ENCODE measurements at places on chromosomes 16 and 17.

DNA sequence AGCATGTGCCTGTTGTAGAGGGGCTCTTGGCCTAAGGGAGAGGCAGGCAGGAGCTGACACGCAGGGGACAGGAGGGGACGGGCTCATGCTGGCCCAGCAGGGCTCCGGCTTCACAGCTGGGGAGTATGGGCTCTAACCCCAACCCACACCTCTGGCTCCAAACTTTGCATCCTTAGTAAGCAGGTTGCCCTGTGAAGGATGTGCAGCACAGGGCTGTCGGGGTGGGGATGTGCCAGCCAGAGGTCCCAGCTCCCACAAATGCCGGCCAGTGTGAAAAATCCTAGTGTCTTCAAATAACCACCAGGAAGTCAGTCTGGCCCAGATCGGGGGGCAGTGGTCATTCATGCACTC is 14.0 kb upstream of the FAM83G start:
- no peak for DNase-seq

- DNase-seq = no peak
These were observed at the start of gene IL21R for GRCh38 chr16:27401768-27402568. TSS of gene IL21R (plus strand) at chr16:27402174. CDS start at chr16:27430072, 27,898 bp downstream.

DNA sequence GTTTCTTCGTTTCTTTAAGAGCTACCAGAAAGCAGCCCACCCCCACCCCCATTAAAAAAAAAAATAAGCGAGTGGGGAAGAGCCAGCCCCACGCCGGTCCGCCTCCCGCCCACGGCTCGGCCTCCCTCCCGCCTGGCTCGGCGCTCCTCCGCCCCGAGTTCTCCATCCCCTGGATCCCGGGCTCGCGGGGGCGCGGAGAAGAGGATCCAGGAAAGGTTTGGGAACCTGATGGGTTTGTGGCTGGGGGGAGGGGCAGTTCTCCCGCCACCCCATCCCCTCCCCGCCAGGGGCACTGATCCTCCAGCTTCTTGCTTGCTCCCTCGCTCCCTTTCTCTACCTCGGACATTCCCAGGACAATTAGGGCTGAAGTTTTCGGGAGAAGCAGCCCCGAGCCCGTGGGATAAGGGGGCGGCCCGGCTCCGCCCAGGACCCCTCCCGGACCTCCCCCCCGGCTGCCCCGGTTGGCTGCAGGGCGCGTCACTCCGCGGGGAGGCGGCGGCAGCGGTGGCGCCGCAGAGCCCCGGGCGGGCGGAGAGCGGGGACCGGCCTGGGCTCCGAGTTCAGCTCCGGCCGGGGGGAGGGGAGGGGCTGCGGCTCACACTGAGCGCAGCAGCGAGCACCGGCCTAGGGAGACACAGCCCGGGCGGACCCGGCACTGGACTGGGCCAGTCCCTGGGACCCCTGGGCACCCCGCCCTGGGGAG is 1.0 kb upstream of the SALL1 start:
- DNase-seq = peak; percentile 80

- DNase-seq = no peak
These were observed 11.0 kb downstream of the KRT33A start for GRCh38 chr17:41339571-41340172.

DNA sequence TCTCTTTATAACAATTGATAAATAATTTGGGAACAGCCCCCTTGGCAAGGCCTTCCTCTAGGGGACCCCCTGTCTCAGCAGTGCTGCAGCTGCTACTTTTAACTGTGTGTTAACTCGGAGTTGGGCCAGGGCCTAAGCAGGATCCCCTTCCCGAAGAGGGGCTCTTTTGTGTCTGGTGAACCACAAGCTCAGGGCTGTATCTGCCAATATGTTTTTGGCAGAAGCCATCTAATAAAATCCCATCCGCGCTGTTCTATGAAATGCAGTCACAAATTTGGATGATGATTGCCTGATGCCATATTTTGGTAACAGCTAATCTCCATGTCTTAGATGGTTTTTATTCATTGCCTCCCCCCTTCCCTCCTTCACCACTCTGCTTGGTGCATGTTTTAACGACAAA is 267.7 kb downstream of the FTO start:
- no peak for DNase-seq

DNA sequence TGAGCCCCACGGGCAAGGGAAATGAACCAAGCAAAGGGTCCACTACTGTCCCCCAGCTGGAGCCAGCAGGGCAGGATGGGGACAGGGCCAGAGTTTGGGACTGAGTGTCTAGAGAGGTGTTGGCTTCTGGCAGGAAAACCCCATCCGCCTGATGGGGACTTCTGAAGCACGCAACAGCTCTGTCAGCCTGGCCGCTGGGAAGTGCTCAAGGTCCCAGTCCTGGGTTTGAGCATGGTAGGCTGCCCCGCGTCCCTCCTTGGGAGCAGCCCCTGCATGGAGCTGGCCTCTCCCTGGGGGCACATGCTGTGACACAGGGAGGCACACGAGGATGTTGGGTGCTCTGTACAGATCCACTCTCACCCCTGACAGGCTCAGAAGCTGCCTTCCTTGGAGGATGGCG is 14.6 kb downstream of the ACE start:
- no peak for DNase-seq

DNA sequence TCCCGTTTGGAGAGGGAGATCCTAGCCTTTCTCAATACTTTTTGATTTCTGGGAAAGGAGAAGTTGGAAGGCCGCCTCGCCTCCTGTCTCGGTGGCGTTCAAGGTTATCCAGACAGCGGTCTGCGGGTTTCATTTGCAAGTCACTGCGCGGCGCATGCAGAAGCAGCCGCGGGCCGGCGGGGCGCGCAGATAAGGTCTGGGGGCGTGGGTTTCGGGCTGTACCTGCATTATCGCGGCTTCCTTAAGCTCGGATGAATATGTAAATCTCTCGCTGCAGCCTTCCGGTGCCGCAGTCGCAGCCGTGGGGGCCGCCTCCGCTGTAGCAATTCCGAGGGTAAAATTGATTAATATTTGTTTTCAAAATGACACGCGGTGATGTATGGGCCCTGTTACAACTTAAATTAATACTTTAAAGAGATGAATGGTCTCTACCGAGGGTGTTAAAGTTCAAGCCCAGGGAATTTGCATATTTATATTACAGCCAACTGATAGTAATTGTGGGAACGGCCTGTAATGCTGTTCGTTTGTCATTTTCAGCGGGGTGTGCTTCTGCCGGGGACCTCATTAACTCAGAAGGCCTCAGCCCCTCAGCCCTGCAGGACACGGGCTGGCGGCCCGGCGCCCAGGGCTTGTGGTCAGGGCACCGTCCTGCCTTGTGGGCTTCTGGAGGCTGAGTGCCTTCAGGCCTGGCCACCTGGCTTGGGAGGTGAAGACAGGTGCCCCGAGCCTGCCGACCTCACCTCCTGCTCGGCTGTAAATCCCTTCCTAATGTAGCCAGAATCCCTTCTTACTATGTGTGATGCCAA is 99.4 kb downstream of the CYLD start:
- DNase-seq = no peak

- DNase-seq = no peak
These were observed 19.7 kb downstream of the ARHGAP17 start for GRCh38 chr16:24995469-24995868.

GRCh38 chr16:79571065-79571902 is 29.3 kb downstream of the MAF start:
- DNase-seq = no peak

DNA sequence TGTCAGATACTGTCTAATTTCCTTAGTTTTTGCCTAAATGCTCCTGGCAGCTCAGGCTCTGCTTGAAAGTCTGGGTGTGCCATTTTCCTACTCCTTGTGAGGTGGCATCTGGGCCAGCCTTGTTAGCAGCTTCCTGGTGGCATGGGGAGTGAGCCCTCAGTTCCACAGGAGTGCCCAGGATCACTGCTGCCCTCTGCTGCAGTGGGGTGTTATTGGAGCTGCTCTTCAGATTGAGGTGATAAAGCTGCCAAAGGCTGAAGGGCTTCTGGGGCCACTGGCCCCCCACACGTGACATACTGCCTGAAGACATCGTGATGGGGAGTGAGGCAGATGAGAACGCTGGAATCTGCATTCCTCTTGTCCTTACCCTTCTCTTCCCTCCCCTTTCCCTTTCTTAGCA is 27.4 kb downstream of the CEP95 start:
- no peak for DNase-seq

- DNase-seq = no peak
These were observed 89.8 kb upstream of the ZNF750 start for GRCh38 chr17:82929676-82930042.

GRCh38 chr16:67430977-67431774 is at the start of gene HSD11B2:
TSS of gene HSD11B2 (plus strand) at chr16:67431121. CDS start at chr16:67431249, 128 bp downstream.
- DNase-seq = no peak

GRCh38 chr17:8844229-8845218 is 22.9 kb downstream of the PIK3R6 start:
- DNase-seq = no peak

DNA sequence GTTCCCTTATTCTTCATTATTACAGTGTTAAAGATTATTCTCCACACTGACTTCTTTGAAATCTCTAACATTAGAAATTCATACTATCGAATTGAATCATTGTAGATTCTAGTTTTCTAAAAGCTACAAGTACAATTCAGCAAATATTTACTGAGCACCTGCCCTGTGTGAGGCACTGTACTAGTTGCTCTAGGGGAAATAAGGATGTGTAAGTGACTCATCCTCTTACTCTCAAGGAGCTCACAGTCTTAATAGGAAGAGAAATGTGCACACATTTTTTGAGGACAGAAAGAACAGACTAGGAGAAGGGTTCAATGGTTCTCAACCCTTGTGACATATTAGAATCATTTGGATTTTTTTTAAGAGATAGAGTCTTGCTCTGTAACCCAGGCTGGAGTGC is 7.7 kb upstream of the SLFN12L start:
- no peak for DNase-seq

DNA sequence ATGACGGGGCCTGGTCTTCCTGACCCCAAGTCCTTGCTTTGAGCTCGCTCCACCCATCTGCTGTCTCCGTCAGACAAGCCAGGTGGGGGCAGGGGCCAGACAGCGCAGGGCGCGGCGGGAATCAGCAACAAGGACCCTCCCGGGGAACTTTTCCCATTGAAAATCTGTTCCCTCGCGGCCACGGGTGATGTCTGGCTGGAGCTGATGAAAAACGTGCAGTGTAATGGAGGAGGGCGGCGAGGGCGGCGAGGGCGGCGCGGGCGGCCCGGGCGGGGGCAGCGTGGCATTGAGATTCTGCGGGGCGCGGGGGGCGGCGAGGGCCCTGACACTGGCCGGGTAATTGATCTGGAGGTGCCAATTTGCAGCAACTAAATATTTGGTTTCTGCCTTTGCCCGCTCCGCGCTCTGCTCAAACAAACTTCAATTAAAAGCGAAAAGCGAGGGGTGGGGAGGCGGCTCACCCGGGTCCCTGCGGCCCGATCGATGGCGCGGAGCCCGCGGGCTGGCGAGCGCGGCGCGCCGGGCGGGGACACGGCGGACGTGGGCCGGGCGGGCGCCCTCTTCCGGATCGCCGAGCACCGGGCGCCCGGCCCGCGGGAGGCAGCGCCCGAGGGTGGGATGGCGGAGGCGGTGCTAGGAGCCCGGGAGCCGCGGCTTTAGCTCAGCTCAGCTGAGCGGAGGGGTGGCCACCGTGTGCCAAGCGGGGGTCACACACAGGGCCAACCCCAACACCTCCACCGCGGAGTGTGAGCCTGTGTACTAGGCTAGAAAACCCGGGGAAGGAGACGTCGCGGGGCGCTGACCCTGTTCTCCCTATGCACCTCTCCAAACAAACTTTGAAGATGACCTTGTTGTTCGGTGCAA is 32.4 kb downstream of the DCAKD start:
- DNase-seq = peak; percentile 19

DNA sequence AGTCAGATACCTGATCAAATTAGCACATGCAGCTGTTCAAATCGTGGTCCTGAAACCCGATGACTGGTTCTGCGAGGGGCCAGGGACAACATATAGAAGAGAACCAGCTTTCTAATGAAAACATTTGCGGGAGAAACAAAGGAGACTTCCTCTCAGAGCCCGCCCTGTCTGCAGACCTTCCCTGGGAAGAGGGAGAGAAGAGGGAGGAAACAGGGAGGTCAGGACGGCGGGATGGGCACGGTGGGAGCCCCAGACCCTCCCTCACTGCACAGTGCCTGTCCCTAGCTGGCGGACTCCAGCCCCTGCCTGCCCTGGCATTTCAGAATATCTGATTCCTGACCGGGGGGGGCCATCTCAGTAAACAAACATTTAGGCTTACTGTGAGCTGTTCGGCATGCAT is 317.3 kb downstream of the FOXL1 start:
- DNase-seq = no peak

DNA sequence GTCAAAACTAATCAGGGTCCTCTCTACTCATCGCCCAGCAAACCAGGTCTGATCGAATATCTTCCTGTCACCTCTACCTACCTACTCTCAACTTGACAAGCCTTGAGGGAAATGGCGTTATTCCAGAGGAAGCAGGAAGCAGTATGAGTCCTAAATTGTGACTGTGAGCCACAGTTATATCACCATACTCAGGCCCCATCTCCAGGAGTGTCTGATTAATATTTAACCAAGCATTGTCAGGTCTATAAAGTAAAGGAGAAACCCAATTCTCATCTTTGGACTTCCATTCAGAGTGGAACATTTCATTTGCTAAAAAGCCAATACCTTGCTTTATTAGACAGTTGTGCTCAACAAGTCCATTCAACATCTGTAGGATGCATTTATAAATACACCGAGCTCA is 17.8 kb upstream of the CLEC3A start:
- no peak for DNase-seq

GRCh38 chr16:79598348-79599181 is 2.0 kb downstream of the MAF start:
- peak; percentile 19 for DNase-seq

- DNase-seq = no peak
These were observed 594 bp upstream of the CARHSP1 start for GRCh38 chr16:8869212-8869987.

GRCh38 chr17:64160378-64160777 is 30.4 kb upstream of the ERN1 start:
- no peak for DNase-seq

GRCh38 chr17:71084838-71085237 is 915.5 kb downstream of the KCNJ2 start:
- DNase-seq = no peak

DNA sequence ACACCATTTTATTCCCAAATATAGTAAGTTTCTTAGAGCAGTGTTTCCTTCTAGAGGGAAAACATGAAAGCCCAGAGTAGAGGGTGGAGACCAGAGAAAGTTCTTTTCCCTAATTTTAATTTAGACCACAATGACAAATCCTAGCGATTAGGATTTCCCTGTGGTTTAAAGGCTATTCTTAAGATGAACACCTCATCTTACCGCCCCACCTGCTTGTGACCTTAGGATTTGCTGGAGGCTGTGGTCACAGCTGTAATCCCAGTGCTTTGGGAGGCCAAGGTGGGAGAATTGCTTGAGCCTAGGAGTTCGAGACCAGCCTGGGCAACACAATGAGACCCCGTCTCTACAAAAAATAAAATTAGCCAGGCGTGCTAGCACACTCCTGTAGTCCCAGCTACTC is 51.1 kb downstream of the GPRC5B start:
- no peak for DNase-seq

- DNase-seq = no peak
These were observed 936 bp downstream of the EMC6 start for GRCh38 chr17:3669548-3669947.

- peak; percentile 6 for DNase-seq
These were observed 681 bp downstream of the USP43 start for GRCh38 chr17:9645851-9646545.

DNA sequence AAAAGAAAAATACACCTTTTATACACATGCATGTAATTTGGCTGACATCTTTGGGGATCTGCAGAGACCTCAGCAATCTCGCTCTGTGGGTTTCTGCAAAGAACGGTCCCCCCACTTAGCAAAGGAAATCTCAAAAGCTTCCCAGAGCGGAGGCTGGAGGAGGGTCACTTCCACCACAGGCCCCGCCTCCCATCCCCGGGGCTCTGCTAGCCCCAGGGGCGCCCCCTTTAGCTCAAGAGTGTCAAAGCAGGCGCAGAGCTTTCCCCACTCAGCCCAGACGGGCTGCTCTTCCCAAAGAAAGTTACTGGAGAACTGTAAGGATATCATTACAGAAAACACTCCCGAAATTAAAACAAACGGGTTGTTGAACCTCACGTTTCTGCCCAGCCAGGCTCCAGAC is 11.4 kb downstream of the SLC13A5 start:
- DNase-seq = no peak
